Immature natural killer cell (primary cell): ENCODE measurements at places on chromosomes 5 and 9.

DNA sequence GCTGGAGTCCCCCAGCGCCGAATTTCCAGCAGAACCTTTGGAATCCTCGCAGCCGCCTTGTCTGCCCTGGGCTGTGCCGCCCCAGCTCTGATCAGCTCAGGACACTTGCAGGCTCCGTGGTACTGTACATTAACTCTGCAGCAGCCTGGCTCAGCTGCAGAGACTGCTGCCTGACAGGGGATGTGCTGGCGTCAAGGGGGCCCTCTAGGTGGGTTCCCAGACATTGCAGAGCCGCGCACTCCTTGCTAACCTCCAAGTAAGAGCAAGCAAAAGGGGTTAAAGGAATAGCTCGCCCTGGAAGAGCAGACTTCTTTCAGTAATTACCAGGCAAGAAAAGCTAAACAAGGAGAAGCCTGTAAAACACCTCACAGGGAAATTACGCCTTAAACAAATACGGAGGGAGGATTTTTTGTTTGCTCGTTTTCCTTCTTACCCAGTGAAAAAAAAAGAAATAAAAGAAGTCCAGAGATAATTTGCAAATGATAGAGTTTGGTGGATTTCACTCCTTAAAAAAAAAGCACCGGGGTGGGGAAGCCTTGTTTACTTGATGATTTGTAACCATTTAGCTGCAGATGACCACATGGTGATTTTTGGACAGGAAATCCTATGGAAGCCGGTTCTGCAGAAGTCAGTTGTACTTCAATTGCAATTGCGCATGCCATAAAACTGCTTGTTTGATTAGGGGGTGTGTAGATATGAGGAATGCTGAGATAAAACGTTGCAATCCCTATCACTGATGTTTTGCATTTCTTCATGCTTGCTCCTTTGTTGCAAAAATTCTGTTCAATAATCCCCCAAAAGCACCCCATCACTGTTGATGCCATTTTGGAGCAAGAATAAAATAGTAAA lies 305.8 kb downstream of the PDE4D start:
- DNase-seq = no peak

DNA sequence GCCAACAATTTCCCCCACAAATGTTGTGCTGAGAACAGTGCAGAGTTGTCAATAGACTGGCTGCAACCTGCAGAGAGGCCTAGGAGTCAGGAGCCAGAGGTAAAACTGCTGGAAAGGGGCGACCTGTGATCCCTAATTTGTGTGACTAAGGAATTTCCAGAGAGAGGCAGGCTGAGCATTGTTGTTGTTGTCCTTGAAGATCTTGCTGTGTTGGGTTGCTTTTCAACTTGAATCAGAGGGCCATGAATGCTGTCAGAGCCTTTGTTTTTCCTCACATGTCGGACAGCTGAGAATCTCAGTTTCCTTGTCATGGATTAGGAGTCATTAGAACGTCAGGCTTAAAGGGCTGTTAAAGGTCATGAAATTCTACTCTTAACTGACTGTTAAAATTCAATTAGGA lies 134.6 kb upstream of the ASTN2 start:
- DNase-seq = no peak

GRCh38 chr5:176637556-176637955 lies 7.1 kb downstream of the EIF4E1B start:
- no peak for DNase-seq

DNA sequence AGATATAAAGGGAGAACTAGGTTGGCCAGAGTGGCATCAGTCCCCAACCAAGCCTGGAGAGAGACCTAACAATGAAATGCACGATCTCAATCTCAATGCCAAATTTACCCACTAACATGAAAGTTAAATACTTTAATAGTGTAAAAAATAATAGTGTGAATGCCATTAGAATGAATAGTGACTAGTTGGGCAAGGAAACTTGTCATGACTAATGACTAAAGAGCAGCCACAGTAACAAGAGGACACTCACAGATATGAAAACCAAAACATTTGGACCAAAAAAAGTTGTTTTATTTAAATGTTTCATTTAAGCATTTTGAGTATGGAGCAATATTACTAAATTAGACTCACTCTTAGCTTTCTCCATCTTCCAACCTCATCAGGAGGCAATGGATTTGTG lies 1853.8 kb downstream of the EFNA5 start:
- DNase-seq = no peak

DNA sequence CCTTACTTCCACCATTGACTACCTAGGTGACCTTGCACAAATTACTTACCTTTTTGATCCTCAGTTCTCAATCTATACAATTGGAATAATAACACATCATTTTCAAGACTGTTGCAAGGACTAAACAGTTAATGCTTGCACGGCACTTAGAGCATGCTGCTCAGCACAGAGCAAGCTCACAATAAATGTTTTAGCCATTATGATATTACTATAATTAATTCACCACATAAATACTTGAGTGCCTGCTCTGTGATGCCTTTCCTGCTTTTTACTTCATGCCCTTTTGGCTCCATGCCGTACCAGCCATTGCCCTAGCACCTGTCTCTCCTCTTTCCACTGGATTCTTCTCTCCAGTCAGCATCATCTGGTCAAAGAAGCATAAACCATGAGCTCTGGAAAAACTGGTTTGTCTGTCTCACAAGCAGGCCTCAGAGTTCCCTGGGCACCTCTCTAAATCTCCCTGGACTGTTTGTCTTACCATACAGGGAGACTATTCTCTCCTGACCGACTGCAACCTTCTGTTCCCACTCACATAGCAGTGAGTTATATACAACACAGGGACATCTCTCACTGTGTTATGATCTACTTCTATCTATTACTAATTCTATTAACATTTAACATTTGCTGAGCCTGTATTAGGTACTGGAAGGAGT lies 260.4 kb upstream of the ADRA1B start:
- DNase-seq = no peak
